ENCODE measurements at places on chromosomes 12 and 14. TPM values are rescaled to one million over a fixed set of nuclear protein-coding genes. Genes with fewer than 3 reads are reported as not detected.

GRCh38 chr12:10121278-10121677 lies 8.7 kb downstream of the CLEC7A start:
- H3K27me3 ChIP-seq: no peaks in the 10 kb centered on the region
- H3K4me1 ChIP-seq: no peaks in the 10 kb centered on the region
- no peak overlapping the region for H3K4me3 ChIP-seq
- no peaks in the 10 kb centered on the region for H3K36me3 ChIP-seq
- DNase-seq: no peak

The COPS7A gene
- 72.6 TPM for total RNA-seq

DNA sequence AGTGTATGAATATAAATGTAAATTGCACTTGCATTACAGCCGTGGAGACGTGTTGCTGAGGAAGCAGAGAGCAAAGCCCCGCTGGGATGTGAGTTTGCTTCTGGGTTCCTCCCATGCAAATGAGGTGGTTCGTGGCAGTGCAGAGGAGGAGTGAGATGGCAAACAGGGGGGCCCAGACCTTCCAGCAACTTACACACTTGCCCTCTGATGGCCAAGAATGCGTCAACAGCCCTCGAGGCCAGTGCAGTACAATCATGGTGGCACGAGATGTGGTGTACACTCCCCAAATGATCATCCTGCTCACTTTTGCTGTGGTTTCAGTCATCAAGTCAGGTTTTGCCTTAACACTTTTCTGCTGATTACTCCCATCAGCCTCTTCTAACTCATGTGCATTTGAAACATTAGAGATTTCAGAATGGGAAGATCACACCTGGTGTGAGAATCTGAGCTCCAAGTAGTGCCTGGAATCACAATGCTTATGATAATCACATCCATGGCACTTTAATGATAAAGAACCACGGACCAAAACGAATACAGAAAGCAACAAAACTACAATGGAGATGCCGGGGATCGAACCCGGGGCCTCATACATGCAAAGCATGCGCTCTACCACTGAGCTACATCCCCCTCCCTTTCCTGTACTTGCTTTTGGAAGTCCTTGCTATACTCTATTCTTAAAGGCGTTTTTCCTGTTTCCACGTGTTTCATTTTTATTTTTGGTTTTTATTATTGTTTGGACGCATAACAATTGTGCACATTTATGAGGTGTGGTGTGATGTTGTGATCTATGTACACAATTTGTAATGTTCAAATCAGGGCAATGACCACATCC lies 7.0 kb upstream of the UBC start:
- H3K27me3 ChIP-seq: no peaks in the 10 kb centered on the region
- H3K36me3 ChIP-seq: no peaks in the 10 kb centered on the region
- H3K4me1 ChIP-seq: peaks cover 45% of the 10 kb centered on the region
- H3K4me3 ChIP-seq: peak overlapping the region; percentile 10
- peak overlapping the region; percentile 97 for H3K27ac ChIP-seq
- DNase-seq: peak; percentile 93

DNA sequence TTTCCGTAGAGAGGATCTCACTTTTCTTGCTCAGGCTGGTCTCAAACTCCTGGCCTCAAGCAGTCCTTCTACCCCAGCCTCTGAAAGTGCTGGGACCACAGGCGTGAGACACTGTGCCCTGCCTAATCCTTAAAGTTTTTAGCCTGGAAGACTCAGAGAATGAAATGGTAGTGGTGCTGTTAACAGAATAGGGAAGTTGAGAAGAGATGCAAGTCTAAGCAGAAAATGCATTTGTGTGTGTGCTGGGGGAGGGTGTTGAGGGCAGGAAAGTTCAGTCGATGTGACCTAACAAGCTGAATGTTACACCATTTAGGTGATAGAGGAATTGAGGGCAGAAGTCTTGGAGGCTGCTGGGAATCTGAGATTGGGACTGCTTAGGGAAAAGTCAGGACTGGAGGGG lies 6.9 kb upstream of the TUBA1A start:
- H3K27ac ChIP-seq: no peak overlapping the region
- H3K4me1 ChIP-seq: no peaks in the 10 kb centered on the region
- no peaks in the 10 kb centered on the region for H3K27me3 ChIP-seq
- H3K4me3 ChIP-seq: no peak overlapping the region
- no peaks in the 10 kb centered on the region for H3K36me3 ChIP-seq

The STXBP6 gene
- total RNA-seq: 57.4 TPM

GRCh38 chr14:74407801-74408154 lies 18.2 kb downstream of the SYNDIG1L start:
- no peak overlapping the region for H3K4me3 ChIP-seq
- no peak overlapping the region for H3K27ac ChIP-seq
- H3K4me1 ChIP-seq: no peaks in the 10 kb centered on the region
- DNase-seq: no peak
- no peaks in the 10 kb centered on the region for H3K36me3 ChIP-seq

The KRT71 gene
- total RNA-seq: not detected

DNA sequence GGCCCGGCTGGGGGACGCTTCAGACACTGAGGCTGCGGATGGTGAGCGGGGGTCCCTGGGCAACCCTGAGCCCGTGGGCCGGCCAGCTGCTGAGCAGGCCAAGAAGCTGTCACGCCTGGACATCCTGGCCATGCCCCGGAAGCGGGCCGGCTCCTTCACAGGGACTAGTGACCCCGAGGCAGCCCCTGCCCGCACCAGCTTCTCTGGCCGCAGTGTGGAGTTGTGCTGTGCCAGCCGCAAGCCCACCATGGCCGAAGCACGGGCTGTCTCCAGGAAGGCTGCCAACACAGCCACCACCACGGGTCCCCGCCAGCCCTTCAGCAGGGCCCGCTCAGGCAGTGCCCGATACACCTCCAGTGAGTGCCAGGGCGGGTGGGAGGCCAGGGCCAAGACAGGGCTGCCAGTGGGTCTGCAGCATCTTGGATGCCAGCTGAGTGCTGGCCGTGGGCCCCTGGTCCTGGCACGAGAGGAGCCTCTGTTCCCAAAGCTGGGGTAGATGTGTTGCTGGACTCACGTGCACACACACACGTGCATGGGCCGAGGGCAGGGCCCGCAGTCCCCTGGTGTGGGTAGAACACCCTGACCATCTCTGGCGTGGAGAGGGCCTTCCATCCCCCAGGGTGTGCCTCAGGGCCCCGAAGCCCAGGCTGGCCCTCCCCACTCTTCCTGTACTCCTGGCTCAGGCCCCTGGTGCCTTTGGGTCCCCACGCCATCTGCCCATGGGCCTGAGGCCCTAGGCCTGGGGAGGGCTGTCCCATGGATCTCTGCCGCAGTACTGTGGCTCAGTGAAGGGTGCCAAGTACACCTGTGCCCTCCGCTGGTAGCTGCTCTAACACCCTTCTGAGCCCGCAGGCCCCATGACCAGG lies 22.8 kb downstream of the CEP170B start:
- peaks cover 60% of the 10 kb centered on the region for H3K36me3 ChIP-seq
- peaks cover 2% of the 10 kb centered on the region for H3K4me1 ChIP-seq

DNA sequence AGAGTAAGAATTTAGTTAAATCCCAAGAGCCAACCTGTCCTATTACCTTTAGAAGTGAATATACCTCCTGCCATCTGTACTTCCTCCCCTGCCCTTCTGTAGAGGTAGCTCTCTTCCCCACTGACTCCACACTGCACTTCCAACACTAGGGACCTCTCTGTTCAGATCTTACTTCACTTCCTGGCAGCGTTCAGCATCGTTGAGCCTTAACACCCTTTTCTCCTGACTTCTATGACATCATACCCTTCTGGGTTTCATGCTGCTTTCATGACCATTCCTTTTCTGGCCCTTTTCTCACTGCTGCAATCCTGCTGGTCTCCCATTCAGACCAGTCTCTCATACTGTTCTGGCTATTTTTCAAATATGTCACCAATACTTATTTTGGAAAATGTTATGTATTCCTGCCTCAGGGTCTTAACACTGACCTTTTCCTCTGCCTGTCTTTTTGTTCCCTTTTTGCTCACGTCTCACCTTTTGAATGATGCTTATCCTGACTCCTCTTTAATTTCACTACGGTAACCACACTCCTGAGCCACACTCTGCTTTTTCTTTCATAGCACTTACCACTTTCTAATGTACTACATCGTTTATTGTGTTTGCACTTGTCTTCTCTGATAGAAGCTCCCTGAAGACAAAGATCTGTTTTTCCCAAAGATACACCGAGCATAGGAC lies 67.6 kb downstream of the PLEKHA5 start:
- DNase-seq: no peak
- H3K4me3 ChIP-seq: no peak overlapping the region
- no peaks in the 10 kb centered on the region for H3K4me1 ChIP-seq
- H3K36me3 ChIP-seq: no peaks in the 10 kb centered on the region
- H3K27ac ChIP-seq: no peak overlapping the region

- no peak overlapping the region for H3K27ac ChIP-seq
- H3K4me1 ChIP-seq: no peaks in the 10 kb centered on the region
- no peaks in the 10 kb centered on the region for H3K27me3 ChIP-seq
- H3K4me3 ChIP-seq: no peak overlapping the region
Measured at GRCh38 chr12:121513464-121514183, 67.2 kb downstream of the KDM2B start.

The OR4K1 gene
- not detected for total RNA-seq

- no peak for DNase-seq
- no peaks in the 10 kb centered on the region for H3K36me3 ChIP-seq
- no peaks in the 10 kb centered on the region for H3K27me3 ChIP-seq
- no peak overlapping the region for H3K27ac ChIP-seq
Measured at GRCh38 chr14:37606678-37607077, 11.2 kb downstream of the TTC6 start.

The APOF gene
- total RNA-seq: not detected

DNA sequence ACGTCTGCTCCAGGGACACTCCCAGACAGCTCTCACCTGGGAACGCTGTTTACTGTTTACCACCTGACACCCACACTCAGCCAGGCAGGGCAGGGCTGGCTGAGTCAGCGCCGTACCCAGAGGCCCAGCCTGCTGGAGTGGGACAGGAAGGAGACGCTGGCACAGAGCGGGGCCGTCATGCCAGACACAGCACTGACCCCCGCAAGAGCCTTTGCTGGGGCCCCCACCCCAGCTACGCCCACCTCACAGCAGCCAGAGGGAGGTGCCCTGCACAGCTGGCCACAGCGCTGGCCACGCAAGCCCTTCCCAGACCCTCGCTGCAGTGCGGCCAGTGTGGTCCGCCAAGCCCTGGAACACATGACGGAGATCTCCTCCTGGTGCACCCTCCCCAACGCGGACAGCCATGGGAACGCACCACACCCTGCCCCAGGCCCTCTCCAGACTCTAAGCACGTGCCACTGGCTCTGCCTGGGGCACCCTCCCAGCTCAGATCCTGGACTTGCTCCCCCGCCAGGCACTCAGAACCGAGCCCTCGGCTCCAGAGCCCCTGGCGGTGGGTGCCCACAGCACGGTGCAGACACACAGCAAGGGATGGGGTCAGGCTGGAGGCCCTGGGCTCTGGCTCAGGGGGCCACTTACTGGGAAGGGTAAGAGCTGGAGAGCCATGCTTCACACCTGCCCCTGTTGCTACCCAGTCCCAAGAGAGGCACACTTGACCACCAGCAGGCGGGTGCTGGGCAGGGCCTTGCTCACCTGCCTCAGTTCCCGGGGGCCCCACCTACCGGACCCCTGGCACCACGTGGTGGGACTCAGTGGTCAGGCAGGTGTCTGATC lies 5.7 kb downstream of the AHNAK2 start:
- no peak overlapping the region for H3K4me3 ChIP-seq
- peaks cover 98% of the 10 kb centered on the region for H3K4me1 ChIP-seq
- no peaks in the 10 kb centered on the region for H3K36me3 ChIP-seq
- H3K27me3 ChIP-seq: no peaks in the 10 kb centered on the region
- H3K27ac ChIP-seq: peak overlapping the region; percentile 55

The INSM2 gene
- not detected for total RNA-seq

GRCh38 chr14:22556990-22557623 lies 31.9 kb downstream of the DAD1 start:
- peak overlapping the region; percentile 86 for H3K27ac ChIP-seq
- H3K4me1 ChIP-seq: peaks cover 34% of the 10 kb centered on the region
- peak overlapping the region; percentile 16 for H3K4me3 ChIP-seq
- no peaks in the 10 kb centered on the region for H3K36me3 ChIP-seq
- no peaks in the 10 kb centered on the region for H3K27me3 ChIP-seq

DNA sequence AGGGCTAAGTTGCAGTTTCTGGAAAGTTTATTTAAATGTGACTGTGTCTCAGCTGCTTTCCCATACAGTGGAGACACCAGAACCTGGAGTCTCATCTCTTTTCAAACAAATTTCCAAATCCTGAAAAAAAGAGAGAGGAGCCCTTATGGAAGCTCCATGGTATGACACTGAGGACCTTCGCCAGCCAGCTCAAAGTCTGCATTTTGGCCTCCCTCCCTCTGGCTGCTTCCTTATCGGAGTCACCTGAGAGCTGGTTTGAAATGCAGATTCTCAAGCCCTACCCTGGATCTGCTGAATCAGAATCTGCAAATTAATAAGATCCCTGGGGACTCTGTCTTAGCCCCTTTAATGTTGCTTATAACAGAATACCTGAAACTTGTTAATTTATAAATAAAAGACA lies 21.7 kb upstream of the JDP2 start:
- no peaks in the 10 kb centered on the region for H3K36me3 ChIP-seq
- H3K4me3 ChIP-seq: no peak overlapping the region
- H3K27me3 ChIP-seq: no peaks in the 10 kb centered on the region
- no peak overlapping the region for H3K27ac ChIP-seq

The PAPLN gene
- total RNA-seq: 8.1 TPM

The KLRC4 gene
- 5.6 TPM for total RNA-seq

GRCh38 chr12:100661300-100661951 lies 87.9 kb downstream of the GAS2L3 start:
- no peak for DNase-seq
- H3K36me3 ChIP-seq: no peaks in the 10 kb centered on the region
- no peak overlapping the region for H3K27ac ChIP-seq
- no peak overlapping the region for H3K4me3 ChIP-seq
- H3K27me3 ChIP-seq: no peaks in the 10 kb centered on the region
